ENCODE measurements at places on chromosomes 1 and 21. TPM values are rescaled to one million over a fixed set of nuclear protein-coding genes. Genes with fewer than 3 reads are reported as not detected.

The ANGPTL3 gene
- not detected for polyA plus RNA-seq

- no peaks in the 10 kb centered on the region for H3K27me3 ChIP-seq
- H3K36me3 ChIP-seq: no peaks in the 10 kb centered on the region
- peak overlapping the region; percentile 70 for H3K27ac ChIP-seq
- DNase-seq: no peak
- H3K4me3 ChIP-seq: no peak overlapping the region
- peaks cover 76% of the 10 kb centered on the region for H3K4me1 ChIP-seq
Observed at GRCh38 chr1:185566995-185567394, 167.2 kb upstream of the HMCN1 start.

- no peaks in the 10 kb centered on the region for H3K27me3 ChIP-seq
- no peak overlapping the region for H3K4me3 ChIP-seq
- no peak for DNase-seq
- no peak overlapping the region for H3K27ac ChIP-seq
- H3K36me3 ChIP-seq: no peaks in the 10 kb centered on the region
- H3K4me1 ChIP-seq: peaks cover 17% of the 10 kb centered on the region
Observed at GRCh38 chr1:54367613-54368012, 38.6 kb downstream of the SSBP3 start.

- peaks cover 4% of the 10 kb centered on the region for H3K4me1 ChIP-seq
- H3K27me3 ChIP-seq: peaks cover 6% of the 10 kb centered on the region
- DNase-seq: no peak
- no peaks in the 10 kb centered on the region for H3K36me3 ChIP-seq
- no peak overlapping the region for H3K27ac ChIP-seq
Observed at GRCh38 chr1:16116625-16117024, 39.2 kb downstream of the EPHA2 start.
